Fibroblast of skin of right quadriceps (primary cell): ENCODE measurements at places on chromosomes 2 and 18.

DNA sequence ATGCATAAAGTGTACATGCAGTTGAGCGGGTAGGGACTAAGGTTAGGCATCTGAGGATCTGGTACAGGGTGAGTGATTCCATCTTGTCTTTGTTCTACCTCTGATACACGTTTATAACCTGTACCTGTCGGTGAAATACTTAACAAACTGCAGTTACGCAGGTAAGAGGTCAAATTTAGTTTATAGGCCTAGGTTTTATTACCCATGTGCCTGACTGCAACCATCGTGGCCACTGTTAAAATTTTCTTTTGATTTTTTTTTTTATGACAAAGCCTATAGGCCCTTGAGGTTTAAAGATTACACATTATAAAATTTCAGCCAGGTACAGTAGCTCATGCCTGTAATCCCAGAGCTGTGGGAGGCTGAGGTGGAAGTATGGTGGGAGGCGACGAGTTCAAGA lies 15.4 kb upstream of the HNMT start:
- DNase-seq = no peak

DNA sequence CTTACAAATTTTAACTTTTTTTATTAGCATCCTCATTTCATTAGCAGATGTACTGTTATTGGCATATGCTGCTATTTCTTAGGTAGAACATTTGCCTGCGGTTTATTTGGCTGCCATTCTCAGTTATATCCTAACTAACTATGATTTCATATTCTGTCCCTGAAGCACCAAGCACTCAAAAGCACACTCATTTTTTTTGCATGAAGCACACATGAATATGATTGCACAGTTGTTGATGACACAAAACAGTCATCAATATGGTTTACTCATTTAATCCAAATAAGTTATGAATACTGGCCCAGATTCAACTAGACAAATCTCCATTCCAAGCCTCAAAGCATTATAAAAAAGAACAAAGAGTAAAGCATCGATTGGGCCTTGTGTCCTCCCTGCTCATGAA lies 129.4 kb upstream of the CNTNAP5 start:
- no peak for DNase-seq

- DNase-seq = no peak
These were observed 6.0 kb downstream of the REEP1 start for GRCh38 chr2:86331384-86331783.

GRCh38 chr2:165122521-165122920 lies 81.3 kb downstream of the SCN3A start:
- no peak for DNase-seq

DNA sequence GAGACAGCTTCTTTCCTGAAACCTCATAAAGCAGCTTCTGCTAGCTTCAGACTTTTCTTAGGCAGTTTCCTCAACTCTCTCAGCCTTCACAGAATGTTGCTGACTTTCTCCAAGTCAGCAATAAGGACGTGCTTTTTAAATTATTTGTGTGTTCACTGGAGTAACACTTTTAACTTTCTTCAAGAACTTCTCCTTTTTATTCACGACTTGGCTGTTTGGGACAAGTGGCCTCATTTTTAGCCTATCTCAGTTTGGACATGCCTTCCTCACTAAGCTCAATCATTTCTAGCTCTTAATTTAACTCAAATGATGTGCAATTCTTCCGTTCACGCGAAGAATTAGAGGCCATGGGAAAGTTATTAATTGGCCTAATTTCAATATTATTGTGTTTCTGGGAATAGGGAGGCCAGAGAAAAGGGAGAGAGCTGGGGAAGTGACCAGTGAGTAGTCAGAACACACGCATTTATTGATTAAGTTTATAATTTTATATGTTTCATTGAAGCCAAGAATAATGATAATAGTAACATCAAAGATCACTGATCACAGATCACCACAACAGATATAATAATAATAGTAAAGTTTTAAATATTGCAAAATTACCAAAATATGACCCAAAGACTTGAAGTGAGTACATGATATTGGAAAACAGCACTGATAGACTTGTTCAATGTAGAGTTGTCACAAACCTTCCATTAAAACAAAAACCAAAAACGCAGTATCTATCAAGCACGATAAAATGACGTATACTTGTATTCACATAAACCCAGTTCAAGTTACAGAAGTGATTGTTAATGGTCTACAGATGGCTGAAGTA lies 4.8 kb downstream of the REG1A start:
- no peak for DNase-seq

DNA sequence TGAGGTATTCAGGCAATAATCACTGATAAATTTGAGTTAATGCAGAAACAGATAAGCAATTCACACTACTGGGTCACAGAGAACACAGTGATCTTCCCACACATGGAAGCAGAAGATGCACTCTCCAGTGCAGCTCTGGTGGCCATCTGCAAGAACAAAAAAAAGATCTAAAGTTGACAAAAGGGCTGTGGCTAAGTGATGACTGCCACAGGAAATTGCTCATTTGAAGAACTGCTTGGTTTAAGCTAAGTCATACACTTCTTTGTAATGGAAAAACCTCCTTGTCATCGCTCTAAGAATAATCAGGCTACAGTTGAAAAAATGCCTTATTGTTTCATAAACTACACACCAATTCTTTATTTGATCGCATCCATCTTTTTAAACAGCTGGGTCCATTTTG lies 115.1 kb downstream of the DTNB start:
- DNase-seq = peak; percentile 81

DNA sequence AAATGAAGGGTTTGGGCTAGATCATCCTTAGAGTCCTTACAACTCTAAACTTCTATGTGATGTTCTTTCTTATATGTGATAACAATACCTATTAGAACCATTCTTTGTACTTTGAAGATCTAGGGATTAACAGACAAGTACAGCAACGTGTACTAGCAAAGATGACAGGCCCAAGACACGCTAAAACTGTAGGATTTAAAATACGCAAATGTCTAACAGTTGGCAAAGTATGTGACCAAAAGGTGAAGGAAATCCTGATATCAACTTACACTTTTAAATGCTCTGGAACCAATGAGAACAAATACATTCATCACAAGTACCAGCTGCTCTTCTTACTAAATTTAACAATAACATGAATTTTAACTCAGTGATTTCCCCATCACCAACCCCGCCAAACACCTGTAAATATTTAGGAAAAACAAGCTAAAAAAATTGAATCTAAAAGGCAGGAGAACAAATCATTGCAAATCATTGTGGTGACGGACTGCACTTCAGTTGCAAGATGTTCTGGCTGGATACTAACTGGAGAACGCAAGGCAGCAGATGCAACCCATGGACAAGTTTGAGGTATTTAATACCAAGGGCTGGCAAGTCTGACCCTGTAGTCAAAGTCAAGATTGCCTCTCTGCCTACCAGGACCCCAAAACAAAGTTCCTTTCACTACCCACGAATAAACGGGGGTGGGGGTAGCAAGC lies 1.4 kb downstream of the ANKRD44 start:
- DNase-seq = no peak
